ENCODE measurements at places on chromosomes 7 and 10.

- DNase-seq, result peak; percentile 30
Measured at GRCh38 chr10:114526126-114526503, 121.8 kb upstream of the AFAP1L2 start.

DNA sequence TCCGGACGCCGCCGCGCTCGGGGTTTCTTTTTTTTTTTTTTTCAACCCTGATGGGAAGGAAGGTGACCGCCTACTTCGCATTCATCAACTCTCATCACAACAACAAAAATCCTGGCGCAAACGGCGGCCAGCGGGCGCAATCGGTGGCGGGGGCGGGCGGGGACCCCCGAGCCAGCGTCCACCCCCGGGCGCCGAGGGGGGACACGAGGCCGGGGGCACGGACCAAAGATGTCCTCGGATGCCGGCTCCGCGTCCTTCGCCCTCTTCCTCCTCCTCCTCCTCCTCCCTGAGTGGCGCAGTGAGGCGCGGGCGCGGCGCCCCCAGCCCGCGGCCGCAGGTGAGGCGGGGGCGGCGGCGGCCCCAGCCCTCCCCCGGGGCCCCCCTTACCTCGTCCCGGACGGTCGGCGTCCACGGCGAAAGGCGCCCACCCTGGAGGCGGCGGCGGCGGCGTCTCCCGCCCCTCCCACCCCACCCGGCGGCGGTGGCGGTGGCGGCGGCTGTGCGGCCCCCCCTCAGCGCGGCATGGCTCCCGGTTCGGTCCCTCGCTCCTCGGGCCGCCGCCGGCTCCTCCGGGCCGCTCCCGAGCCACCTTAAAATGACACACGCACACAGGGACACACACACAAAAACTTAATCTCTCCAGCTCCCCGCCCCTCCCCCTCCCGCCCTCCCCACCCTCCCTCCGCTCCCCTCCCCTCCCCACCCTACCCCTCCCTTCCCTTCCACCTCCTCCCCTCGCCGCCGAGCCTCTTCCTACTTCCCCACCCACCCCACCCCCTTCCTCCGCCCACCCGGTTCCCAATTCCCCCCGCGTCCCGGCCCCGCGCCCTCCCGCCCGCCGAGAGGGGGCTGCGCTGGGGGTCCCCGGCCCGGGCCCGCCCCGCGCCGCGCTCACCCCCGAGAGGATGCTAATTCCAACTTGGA is at the start of gene CTBP2:
TSS of gene CTBP2 (minus strand) at position 632 of the 924 bp plus-strand sequence.
- no peak for DNase-seq

GRCh38 chr7:96685353-96685752 is 24.3 kb downstream of the SEM1 start:
- no peak for DNase-seq

GRCh38 chr7:90958647-90959046 is 305.6 kb upstream of the FZD1 start:
- DNase-seq, result peak; percentile 40

DNA sequence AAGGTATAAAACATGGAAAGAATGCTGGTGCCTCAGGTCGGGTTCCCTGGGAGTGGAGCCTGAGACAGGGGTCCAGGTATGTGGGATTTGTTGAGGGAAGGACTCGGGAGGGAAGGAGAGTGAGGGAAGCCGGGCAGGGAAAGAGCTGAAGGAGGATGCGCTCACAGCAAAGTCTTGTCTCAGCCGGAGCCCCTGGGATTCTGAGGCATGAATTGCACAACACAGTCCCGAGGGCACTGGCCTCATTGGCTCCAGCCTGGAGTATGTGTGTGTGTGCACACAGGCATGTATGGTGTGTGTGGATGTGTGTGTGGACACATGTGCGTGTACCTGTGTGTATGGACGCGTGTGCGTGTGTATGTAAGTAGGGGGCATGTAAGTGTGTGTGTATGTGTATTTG is 87.4 kb downstream of the WDFY4 start:
- DNase-seq, result no peak

GRCh38 chr7:159105066-159105780 is 39.4 kb downstream of the VIPR2 start:
- DNase-seq, result no peak

GRCh38 chr10:74953214-74953613 is 126.8 kb downstream of the KAT6B start:
- DNase-seq, result no peak

DNA sequence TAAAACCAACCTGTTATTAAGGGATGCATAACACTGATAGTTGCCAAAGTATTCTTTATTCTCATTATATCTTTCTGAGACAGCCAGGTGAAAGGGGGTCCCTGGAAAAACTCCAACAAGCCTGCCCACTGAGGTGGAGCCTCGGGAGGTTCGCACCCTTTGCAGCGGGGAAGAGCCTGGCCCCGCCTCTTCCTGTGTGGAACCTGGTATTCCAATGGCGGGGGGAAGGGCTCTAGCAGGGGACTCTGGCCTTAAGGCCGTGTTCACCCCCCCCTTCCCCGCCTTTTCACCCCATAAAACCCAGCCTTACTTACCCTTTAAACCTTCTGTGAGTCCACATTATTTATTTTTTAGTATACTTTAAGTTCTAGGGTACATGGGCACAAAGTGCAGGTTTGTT is 62.4 kb upstream of the PDK4 start:
- no peak for DNase-seq

- peak; percentile 39 for DNase-seq
Measured at GRCh38 chr10:17617031-17617911, at the start of gene HACD1. HACD1 (minus strand) TSS chr10:17617374; CDS start chr10:17617339, 35 bp downstream.

DNA sequence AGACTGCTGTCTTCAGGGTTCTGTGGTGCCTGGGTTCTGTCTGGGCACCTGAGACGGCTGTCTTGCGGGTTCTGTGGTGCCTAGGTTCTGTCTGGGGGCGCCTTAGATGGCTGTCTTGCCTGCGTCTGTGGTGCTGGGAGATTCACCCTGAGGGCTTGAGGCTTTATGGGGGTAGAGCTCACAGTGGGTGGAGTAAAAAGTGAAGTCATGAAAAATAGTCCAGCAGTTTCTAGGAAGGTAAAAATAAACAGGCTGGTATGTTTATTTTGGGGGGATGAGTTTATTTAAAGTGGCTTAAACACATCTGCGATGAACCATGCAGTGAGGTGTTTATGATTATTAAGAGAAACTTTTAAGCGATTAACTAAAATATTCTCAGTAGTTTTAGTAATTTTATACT is 64.2 kb downstream of the NKX6-2 start:
- no peak for DNase-seq

DNA sequence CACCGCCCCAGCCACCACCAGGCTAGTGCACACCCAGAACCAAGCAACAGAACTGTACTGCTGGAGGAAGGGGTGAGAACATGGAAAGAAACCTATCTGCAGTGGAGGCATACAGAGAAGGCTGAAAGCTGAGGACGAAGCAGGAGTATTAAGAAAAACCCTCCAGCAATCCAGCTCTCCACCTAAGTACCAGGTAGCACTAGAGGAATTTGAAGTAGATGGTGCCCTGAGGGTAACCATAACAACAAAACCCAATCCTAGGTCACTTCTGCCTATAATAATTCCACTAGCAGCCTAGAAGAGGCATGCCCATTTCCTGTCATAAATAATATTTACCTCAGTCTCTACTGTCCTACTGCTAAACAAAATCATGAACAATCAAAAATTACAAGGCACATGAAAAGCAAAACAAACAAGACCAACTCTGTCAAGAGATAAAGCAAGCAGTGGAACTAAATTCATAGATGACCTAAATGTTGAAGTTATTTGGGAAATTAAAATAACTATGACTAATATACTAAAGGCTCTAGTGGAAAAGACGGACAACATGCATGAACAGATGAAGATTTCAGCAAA is 51.1 kb downstream of the HYCC1 start:
- no peak for DNase-seq

- no peak for DNase-seq
Measured at GRCh38 chr7:22588351-22588750, 88.4 kb upstream of the STEAP1B start.

DNA sequence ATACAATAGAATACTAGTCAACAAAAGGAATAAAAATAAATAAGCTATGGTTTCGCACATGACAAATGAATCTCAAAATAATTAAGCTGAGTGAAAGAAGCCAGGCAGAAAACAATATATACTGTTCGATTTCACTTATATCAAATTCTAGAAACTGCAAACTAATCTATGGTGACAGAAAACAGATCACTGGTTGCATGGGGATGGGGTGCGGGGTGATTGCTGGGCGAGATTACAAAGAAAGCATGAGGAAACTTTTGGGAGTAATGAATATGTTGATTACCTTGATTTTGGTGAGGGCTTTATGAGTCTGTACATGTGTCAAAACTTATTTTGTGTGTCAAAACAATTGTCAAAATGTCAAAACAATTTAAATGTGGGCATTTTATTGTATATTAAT is 135.6 kb downstream of the GPR85 start:
- no peak for DNase-seq

DNA sequence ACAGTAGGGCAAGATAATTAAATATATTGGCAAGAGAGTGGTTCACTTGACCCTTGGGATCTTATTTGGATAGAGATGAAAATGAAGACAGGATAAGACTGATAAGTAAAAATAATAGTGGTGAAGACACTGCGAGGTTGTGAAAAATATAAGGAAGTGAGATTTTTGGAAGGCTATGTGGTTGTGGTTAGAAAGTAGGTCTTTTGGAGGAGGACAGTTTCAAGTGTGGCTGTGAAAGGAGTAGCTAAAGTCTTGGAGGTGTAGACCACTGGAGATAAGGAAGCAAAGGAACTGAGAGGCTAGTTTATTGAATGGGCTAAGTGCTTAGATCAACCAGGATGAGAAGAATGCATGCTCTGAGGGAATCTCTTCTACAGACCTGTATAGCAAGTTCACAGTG is 11.2 kb downstream of the MIOS start:
- DNase-seq, result no peak

DNA sequence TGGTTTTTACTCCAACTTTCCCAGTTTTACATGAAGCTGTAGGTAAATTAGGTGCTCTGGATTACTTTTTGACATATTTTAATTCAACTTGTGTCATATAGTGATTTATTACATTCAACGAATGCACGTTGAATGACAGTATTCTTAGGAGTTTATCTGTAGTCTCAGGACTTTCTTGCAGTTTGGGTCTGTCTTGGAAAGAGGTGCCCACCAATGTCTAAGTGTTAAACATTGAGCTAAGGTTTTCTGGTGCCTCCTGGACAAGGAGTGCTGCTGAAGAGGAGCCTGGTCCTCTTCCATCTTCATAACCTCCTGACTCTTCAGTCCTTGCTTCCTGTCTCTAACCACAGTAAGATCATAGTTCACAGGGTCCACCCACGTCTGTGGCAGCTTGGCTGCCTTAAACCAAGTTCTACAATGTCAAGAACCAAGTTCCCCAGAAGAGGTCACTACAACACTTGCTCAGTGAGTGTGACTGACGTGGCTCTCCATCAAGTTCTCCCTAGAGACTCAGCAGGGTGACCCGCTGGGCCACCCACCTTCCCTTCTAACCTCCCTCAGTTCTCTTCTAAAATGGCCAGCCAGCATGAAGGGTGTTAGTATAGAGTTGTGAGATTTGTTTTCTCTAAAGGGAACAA is 6.1 kb downstream of the NPY start:
- DNase-seq, result peak; percentile 12

DNA sequence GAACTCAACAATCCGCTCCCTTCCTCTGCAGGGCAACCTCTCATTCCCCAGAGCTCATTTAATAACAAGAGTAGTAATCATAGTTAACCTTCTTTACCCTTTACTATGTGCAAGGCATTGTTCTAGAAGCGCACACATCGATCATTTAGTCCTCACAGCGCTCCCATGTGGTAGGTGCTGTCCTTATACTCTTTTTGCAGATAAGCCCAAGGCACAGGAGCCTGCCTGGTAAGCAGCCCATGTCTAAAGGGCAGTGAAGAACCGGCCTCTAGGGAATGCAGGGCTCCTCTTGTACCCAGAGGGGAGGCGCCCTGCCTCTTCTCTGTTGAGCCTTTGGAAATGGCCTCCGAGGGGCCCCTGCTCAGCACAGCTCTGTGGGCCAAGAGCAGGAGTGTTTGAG is 14.3 kb downstream of the CHST3 start:
- DNase-seq, result no peak

DNA sequence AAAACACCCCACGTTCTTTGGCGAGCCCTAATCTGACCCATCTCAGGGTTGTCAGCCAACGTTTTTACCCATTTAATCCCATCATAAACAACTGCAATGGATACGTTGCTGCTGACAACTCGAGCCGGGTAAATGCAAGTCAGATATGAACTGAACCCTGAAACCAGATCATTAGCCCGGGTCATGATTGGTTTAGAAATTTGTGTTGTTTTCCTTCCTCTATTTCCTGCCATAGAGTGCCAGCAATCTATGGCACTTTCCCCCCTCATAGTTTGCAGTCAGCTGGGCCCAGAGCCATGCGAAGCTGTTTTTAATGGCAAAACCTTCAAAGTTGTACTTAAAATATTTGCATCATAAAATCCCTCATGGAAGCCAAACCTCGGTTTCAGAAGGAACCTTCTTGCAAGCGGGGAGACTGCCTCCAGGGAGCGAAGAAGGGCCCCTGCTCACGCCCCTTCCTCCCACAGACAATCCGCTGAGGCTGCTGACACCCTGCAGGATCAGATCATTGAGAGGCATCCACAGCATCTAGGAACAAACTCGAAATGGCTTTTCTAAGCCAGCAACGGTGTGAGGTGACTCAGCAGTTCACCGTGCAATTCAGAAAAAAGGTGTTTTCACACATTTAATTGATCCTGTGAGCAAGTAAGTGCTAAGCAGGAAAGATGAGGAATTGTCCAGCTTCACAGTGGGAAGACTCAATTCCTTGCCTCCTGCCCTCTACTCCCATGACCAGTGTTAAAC is 710.1 kb downstream of the PARD3 start:
- DNase-seq, result no peak

- DNase-seq, result no peak
Measured at GRCh38 chr10:3516923-3517255, 268.1 kb downstream of the KLF6 start.

GRCh38 chr7:4394736-4395135 is 287.4 kb upstream of the FOXK1 start:
- DNase-seq, result no peak

DNA sequence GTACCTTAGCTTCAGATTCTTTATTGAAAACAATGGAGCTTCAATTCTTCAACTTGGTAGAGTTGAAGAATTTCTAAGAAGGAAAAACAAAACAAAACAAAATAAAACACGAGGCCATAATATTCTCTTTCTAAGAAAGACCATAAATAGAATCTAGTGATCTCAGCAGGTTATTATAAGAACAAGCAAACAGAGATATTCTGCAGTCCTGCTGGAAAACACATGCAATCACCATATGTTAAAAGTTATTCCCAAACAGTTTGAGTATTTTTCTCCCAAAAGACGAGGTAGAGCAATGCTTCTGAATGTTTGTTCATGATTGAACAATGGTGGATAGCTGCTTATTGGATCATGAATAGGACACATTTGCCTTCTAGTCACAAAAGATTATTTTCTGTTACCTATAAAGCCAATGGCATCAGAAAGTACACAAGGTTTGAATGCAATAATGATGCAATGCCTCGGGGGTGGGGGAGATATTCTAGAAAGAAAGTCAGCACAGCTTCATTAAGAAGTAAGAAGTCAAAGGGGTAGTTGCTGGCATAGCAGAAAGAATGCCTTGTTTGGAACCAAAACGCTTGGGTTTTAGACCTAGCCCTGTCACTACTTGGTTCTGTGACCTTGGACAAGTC is 59.3 kb downstream of the CREB3L2 start:
- DNase-seq, result no peak
